ENCODE measurements at places on chromosomes 7 and 10.

GRCh38 chr7:106155027-106155426 is 42.9 kb upstream of the SYPL1 start:
- DNase-seq = no peak

GRCh38 chr10:73810735-73811465 is 498 bp downstream of the NDST2 start:
- peak; percentile 60 for DNase-seq

DNA sequence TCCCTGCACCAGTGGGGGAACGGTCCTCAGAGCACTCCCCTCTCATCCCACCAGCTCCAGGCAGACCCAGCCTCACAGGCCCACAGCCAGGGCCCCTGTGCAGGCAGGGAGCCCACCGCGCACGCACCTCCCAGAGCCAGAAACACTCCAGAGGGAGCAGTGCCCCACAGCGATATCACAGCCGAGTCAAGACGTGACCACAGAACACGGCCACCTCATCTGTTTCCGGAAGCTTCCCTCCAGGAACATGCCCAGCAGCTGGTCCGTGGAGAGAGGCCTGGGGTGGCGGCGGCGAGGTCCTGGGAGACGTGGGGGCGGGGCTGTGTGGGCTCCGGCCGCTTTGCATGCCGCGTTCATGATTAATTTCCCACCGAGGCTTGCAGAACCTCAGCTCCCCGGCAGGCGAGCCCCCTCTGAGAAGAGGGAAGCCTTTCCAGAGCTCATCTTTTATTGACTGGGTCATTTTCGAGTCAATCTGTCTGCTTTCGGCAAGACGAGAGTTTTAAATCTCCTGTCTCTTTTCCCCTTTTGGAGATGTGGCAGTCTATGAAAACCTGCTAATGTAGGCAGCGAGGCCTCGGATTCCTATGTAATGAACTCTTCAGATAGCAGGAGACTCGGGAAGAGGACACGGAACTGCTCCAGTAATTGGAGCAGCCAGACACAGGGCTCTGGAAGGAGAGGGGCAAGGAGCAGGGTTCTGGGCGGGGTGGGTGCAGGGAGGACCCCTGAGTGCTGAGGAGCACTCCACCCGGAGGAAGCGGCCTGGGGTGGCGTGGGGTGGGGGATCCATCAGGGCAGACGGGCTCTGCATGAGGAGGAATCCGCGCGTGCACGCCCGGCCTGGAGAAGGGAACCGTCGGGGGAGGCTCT is 242.8 kb downstream of the ELFN1 start:
- DNase-seq = no peak

DNA sequence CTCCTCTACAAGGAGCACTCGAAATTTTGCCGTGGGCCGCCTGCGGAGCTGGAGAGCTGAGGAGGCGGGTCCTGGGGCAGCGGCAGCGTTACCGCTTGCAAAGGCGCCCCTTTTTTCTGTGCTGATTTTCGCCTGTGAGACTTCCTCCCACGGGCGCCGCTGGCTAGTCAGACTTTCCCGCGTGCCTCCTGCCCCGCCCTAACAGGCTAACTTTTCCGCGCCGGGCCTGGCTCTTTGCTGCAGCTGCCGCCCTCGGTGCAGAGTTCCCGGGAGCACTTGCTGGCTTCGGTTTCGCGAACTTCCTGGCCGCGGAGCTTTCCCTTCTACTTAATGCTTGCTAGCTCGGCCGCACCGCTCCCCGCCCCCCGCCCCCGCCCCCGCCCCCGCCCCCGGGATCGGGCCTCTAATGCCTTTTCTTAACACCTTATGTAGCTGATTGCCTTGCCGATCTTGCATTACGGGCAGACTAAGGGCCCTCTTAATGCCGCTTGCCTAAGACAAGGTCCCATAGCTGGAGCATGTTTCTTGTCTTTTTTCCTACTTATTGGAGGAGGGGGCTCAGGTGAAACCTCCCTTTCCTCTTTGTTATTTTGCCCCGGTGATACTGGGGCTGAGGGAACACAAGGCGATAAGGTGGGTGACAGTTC is 37.9 kb upstream of the RASGEF1A start:
- DNase-seq = peak; percentile 74

GRCh38 chr7:85829176-85829575 is 642.3 kb upstream of the SEMA3D start:
- DNase-seq = no peak

DNA sequence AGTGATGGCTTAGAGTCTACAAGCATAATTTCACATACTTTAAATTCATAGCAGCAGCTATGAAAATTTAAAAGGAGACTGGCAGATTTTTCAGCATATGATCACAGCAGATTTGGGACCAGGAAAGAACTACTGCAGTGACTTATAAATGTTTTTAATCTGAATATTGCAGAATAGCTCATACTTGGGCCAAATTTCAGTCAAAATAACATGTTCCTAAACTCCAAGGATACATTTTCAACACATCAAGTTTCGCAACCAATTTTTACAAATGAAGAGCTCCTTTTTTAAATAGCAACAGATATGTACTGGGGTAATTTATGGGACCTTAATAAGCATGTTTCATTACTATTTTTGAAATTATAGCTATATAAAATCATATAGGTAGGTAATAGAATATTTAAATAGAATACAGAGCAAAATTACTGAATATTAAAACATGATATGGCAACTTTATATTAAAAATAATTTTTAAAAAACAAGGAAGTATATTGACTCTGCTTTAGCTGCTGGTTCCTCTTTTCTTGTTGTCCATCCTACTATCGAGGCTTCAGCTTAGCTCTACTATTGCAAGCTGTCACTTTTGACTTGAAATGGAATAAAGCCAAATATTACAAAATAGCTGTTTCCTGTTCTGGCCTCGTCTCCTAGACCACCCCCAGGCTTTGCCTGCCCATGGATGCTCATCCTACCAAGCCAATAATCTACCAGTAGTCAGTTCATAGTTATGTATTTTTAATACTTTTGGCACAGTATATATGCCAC is 123.1 kb downstream of the NRBF2 start:
- no peak for DNase-seq

DNA sequence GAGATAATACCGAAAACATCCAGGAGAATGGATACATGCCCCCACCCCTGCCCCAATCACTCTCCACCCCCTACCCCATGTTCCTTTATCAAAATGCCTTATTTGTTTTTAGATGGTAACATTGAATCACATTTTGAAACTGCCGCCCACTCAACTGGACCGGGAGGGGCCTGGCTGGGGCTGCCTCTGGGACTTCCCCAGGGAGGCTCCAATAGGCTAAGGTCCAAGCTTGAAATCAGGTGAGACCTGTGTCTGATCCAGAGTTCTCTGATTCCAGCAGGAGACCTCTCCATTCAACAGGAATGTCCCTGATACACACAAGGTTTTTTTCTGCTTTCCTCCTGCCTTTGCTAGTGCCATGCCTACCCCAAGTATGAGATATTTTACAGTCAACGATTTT is 43.8 kb upstream of the ACSL5 start:
- no peak for DNase-seq

DNA sequence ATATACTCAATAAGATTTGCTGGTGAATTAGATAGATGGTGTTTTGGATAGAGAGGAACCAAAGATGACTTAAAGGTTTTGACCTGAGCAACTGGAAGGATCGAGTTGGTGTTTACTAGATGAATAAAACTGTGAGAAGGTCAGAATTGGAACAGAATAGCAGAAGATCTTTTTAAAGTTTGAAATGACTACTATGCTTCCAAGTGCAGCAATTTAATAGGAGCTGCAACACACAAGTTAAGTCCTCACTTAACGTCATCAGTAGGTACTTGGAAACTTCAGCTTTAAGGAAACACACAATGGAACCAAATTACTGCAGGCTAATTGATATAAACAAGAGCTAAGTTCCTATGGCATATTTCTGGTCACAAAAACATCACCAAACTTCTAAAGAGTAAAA is 86.5 kb downstream of the RTKN2 start:
- no peak for DNase-seq

- no peak for DNase-seq
Observed at GRCh38 chr10:31124852-31125251, 93.2 kb upstream of the ZNF438 start.

GRCh38 chr10:79159141-79159651 is 90.4 kb downstream of the ZMIZ1 start:
- DNase-seq = no peak

GRCh38 chr10:129222436-129222835 is 244.6 kb upstream of the MGMT start:
- DNase-seq = no peak

DNA sequence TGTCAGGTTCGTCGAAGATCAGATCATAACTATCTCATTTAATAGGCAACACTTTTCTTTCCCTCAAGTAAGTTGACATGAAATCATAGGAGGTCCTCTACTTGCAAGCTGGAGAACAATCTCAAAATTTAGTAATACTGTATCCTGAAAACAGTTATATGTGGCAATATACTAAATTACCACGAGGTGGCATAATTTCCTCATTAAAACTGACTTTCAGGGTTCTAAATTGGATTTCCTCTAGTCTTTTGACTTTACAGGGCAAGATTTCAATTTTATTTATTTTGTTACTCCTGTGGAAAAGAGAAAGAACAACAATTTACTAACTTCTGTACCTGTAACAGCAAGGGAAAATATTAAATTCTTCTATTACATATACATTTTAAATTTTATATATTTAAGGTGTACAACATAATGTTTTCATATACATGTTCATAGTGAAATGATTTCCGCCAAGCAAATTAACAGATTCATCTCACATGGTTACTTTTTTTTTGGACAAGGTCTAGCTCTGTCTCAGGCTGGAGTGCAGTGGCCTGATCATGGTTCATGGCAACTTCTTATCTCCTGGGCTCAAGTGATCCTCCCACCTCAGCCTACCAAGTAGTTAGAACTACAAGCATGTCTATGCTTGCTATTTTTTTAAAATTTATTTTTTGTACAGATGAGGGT is 53.4 kb upstream of the CYP2C18 start:
- DNase-seq = no peak

GRCh38 chr10:128068398-128069285 is 57.6 kb downstream of the MKI67 start:
- no peak for DNase-seq

DNA sequence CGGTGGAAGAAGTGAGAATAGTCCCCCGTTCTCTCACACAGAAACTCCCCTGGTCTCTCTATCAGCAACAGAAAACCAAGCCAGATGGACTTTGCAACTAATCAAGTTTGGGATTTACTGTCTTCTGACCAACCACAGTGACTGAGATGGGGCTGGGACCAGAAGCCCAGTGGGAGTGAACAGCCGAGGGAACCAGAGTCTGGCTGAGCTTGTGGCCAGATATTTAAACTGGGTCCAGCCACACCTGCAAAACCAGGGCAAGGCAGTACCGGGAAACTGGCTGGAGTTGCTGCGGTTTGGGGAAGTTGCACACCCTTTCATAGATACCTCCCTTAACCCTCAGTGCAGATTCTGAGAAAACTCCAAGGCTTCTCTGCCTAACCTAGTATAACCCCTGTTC is 6.0 kb downstream of the GSTK1 start:
- no peak for DNase-seq

GRCh38 chr7:48660306-48660870 is 264.0 kb upstream of the CDC14C start:
- no peak for DNase-seq

DNA sequence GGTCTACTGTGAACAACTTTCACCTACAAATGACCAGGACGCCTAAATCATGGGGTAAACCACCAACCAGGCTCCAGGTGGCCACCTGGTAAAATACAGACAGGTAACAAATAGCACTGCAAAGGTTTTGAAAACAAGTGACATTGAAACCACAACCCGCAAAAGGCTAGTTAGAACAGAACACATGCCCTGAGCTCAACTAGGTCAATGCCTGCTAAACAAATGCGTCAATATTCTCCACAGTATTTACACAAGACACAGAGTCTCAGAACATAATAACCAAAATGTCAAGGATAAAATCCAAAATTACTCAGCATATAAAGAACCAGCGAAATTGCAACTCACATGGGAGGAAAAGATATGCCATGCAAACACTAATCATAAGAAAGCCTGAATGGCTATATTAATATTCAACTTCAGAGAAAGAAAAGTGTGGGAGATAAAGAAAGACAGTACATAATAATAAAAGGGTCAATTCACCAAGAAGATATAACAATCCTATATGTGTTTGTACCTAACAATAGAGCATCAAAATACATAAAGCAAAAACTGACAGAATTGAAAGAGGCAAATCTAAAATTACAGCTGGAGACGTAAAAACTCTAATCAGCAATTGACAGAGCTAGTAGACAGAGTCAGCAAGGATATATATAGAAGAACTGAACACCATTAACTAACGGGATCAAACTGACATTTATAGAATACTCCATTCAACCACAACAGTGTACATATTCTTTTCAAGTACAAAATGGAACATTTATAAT is 47.6 kb downstream of the SMURF1 start:
- no peak for DNase-seq

DNA sequence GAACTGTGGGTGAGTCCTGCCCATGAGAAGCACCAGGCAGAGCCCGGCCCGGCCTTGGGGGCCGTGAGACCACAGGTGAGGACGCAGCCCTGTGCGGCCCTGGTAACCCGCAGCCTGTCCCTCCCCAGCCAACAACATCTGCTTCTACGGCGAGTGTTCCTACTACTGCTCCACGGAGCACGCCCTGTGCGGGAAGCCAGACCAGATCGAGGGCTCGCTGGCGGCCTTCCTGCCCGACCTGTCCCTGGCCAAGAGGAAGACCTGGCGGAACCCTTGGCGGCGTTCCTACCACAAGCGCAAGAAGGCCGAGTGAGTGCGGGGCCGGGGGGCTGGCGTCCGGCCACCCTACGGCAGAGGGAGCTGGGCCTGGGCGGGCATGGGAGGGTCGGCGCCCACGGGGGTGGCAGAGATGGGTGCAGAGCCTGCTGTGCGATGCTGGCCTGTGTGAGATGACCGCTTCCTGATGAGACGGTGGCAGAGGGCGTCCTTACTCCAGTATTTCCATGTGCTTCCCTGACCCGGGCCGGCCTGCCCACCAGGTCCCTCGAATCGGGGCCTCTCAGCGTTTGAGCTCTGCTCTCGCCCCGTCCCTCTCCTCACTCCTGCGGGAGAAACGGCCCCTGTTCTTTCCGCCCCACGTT is 34.1 kb upstream of the FOXL3 start:
- DNase-seq = no peak

GRCh38 chr7:23114896-23115295 is 9.3 kb downstream of the KLHL7 start:
- DNase-seq = no peak

DNA sequence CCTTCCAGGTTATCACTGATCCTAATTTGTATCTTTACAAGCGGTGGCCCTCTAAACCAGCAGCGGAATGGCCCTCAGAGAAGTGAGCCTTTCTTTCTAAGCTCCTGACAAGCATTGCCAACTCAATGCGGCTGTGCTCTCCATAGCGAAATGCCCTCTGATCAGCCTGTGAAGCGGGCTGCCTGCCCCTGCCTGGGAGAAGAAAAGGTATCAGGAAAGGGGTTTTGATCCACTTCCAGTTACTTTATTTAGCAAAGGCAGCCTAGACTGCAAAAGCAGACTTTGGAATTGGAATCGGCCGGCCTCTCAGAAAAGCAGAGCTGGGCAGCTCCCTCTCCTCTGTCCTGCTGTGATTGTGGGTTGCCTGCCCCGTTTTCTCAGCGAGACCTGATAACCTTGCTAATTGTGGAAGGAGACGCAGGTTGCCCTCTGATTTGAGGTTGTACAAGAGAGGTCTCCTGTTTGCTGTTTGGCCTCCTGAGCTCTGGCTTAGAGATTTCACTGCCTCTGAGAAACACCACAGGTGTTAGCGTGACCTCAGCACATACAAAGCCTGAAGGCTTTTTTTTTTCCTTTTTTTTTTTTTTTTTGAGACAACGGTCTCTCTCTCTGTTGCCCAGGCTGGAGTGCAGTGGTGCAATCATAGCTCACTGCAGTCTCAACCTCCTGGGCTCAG is 53.9 kb upstream of the SH2B2 start:
- no peak for DNase-seq

All from activated naive CD4-positive, alpha-beta T cell treated with Interleukin-2 at 50 U/mL for 16 hours (primary cell).